ENCODE measurements at places on chromosomes 6 and 20.

GRCh38 chr20:62822788-62823651 is 6.2 kb downstream of the COL9A3 start:
- DNase-seq, result no peak

- DNase-seq, result no peak
These were observed 204.5 kb downstream of the ISM1 start for GRCh38 chr20:13425381-13426135.

DNA sequence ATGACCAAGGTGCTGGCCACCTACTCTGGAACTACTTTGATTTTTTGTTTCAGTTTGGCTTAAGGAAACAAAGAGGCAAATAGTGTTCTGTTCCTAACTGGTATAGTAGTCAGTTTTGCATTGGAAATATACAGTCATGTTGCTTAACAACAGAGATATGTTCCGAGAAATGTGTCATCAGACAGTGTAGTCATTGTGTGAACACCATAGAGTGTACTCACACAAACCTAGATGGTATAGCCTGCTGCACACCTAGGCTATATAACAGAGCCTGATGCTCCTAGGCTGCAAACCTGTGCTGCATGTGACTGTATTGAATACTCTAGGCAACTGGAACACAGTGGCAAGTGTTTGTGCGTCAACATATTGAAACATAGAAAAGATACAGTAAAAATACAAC is 80.4 kb downstream of the ARID1B start:
- DNase-seq, result no peak

- DNase-seq, result no peak
These were observed 178.1 kb upstream of the MARCKS start for GRCh38 chr6:113679051-113679450.

GRCh38 chr20:46362921-46363867 is 43.2 kb downstream of the ELMO2 start:
- no peak for DNase-seq

DNA sequence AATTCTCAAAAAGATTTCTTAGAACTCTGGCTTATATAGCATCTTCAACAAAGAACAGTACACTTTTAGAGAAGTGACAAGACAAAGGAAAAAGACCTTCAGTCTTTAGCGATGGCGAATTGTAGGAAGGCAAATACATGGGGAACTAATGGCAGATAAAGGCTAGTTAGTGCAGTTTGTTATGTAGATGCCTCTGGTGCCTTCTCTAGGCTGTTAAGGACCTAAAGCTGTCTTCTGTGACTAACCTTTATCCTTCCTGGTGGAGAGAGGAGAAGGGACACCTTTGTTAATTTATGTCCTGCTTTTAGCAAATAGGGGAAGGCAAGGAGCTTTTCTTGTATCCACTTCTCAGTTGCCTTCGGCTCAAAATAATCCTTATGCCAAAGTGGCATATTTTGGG is 7.2 kb downstream of the ANKRD6 start:
- DNase-seq, result no peak

DNA sequence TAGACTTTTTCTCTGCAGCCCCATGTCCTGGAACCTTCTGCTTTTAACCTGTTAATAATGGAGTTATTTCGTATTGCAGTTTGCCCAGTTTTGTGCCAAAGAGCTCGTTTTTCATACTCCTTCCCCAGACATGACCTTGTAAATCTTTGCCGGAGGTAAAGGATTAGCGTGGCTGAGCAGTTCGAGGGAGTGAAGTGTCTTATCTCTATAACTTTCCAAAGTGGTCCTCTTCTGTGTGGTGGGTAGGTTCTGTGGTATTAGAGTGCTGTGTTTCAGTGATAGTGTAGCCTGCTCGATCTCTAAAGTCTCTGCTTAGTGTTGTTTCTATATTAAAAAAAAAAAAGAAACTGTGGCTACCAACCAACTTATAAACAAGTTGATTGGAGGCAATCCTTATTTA is 67.5 kb downstream of the FARS2 start:
- DNase-seq, result no peak

DNA sequence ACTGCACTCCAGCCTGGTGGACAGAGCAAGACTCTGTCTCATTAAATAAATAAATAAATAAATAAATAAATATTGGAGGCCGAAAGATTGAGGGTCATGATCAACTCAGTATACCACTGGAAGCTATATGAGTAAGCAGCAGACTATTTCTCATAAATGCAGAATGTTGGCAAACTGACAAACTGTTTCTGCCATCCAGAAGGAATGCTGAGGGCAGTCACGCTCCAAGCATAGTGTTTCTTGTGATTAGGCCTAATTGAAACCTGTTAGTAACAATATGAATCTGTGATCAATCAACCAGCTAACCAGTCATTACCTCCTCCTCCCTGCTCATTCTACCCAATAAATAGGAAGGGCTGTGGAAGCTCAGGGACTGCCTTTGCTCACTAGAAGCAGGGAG is 15.2 kb upstream of the KCNK15 start:
- DNase-seq, result peak; percentile 95
